SJSA1 (cell line): ENCODE measurements at places on chromosomes 1 and 21.

- no peak for DNase-seq
These were observed 22.0 kb upstream of the KIF26B start for GRCh38 chr1:245132771-245133170.

- DNase-seq, result no peak
These were observed 618 bp downstream of the ETS2 start for GRCh38 chr21:38806153-38806941.

DNA sequence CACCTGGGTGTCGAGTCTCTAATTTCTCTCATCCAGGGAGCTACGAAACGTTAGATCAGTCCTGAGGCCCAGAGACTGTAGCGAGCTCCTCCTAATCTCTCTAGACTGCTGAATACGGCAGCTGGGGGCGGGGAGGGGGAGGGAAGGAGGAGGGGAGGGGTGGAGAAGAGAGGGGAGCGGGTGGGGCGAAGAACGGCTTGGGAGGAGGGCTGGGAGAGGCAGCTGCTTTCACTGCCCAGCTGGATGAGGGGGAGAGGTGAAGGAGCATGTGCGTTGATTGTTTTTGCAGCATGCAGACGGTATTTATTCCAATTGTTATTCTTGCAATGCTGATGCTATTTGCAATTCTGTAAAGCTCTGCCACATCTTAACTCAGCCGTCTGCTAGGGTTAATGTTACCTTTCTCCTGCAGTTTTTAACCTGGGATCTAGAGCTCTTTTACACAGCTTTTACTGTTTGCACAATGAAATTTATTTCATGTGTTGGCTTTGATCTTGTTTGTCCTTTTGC, 790 bp downstream of the DNAJC6 start:
- DNase-seq, result no peak

GRCh38 chr1:39995973-39996393, 41.0 kb downstream of the MFSD2A start:
- DNase-seq, result no peak

DNA sequence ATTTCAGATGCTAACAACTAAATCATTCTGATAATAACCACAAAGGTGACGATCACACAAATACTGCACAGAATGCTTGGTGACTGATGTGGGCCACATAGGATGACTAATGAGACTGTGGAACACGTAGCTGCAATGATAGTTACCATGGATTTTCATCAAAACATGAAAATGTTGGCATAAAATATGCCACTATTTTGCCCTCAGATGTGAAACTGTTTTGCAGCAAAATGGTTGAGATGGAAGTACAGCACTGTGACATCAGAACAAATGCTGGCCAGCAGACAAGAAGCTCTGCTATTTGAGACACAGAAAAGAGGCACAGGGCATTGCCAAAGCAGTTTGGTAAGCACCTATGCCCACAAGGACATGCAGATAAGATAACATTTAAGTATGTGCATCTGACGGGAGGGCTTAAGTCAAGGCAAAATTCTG, 83.8 kb downstream of the NIBAN1 start:
- no peak for DNase-seq

- DNase-seq, result no peak
These were observed 57.9 kb upstream of the ADARB1 start for GRCh38 chr21:45016406-45017038.

- no peak for DNase-seq
These were observed 1.1 kb downstream of the CGN start for GRCh38 chr1:151512326-151512725.

DNA sequence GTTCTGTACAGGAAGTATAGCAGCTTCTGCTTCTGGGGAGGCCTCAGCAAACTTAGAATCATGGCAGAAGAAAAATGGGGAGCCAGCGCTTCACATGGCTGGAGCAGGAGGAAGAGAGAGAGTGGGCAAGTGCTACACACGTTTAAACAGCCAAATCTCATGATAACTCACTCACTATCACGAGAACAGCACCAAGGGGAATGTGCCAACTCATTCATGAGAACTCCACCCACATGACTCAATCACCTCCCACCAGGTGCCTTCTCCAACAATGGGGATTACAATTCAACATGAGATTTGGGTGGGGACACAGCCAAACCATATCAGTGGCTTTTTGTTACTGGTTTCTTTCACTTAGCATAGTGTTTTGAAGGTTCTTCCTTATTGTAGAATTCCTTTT, 138.6 kb downstream of the SYT14 start:
- DNase-seq, result no peak
